ENCODE measurements at places on chromosomes 4 and X.

DNA sequence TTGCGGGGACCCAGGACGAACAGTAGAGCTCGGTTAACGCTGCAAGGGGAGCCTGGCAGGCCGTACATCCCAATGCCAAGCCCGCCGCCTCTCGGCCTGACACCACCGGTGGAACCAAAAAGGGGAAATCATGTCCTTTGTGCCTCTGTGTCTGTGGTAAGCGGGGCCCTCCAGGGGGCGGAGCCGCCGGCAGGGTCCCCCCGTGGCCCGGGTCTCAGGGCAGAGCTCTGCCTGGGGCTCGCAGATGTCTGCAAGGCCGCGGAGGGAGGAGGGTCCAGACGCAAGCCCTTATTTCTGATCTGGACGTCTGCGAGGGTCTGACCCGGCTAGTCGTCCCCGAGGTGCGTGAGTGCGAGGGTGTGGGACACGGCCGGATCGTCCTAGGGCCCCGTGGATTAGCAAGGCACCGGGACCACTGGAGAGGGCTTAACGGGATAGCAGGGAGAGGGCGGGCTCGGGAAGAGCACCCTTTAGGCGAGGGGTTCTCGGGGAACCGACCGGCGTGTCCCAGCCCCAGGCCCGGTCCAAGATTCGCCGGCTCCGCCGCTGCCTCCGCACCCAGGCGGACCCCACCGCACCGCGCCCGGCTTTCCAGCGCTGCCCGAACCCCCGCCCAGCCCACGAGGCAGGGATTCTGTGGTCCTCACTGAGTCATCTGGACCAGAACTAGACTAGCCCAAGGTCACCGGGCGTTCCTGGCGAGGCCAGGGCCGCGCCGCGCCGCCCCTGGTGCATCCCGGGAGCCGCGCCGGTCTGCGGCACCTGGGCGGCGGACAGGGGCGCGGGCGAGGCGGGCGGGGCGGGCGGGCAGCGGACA is 863 bp upstream of the FAM193A start:
- H3K4me1 ChIP-seq, result peaks cover 24% of the 10 kb centered on the region
- peak overlapping the region; percentile 89 for H3K4me3 ChIP-seq
- H3K27me3 ChIP-seq, result no peaks in the 10 kb centered on the region
- peaks cover 19% of the 10 kb centered on the region for H3K36me3 ChIP-seq
- peak overlapping the region; percentile 98 for H3K27ac ChIP-seq

- H3K4me1 ChIP-seq, result no peaks in the 10 kb centered on the region
- no peaks in the 10 kb centered on the region for H3K36me3 ChIP-seq
- H3K4me3 ChIP-seq, result no peak overlapping the region
- no peak for DNase-seq
- no peaks in the 10 kb centered on the region for H3K27me3 ChIP-seq
These were observed 36.2 kb upstream of the ADH7 start for GRCh38 chr4:99471349-99471748.

DNA sequence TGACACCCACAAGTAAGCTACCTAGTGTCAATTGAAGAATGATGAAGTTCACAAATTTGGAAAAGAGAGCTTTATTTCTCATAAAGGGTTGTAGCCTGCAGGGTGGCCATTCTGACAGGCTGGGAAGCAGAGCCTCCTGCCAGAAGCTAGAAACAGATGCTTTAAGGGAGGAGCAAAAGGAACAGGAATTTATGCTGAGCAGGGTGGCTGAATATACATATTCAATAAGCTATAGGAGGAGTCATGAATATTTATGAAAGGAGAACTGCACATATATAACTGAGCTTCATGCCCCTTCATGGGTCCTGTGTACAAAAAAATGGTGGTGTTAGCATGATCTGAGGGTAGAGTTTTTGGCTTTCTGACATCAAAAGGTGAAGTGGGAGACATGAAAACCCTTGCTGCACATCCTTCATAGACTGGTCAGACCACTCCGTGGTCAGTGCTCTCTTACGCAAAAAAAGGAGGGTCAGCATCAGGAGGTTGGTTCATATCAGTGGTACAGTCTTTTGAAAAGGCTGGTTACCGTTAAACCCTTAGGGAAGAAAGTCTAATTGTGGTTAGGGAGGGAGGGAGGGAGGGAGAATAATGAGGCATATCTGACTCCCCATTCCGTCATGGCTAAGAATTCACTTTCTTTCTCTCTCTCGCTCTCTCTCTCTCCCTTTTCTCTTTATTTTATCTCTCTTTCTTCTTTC is 121.4 kb downstream of the LUZP4 start:
- no peak overlapping the region for H3K4me3 ChIP-seq
- peaks cover 17% of the 10 kb centered on the region for H3K27me3 ChIP-seq
- no peak overlapping the region for H3K27ac ChIP-seq
- no peaks in the 10 kb centered on the region for H3K4me1 ChIP-seq
- DNase-seq, result no peak

DNA sequence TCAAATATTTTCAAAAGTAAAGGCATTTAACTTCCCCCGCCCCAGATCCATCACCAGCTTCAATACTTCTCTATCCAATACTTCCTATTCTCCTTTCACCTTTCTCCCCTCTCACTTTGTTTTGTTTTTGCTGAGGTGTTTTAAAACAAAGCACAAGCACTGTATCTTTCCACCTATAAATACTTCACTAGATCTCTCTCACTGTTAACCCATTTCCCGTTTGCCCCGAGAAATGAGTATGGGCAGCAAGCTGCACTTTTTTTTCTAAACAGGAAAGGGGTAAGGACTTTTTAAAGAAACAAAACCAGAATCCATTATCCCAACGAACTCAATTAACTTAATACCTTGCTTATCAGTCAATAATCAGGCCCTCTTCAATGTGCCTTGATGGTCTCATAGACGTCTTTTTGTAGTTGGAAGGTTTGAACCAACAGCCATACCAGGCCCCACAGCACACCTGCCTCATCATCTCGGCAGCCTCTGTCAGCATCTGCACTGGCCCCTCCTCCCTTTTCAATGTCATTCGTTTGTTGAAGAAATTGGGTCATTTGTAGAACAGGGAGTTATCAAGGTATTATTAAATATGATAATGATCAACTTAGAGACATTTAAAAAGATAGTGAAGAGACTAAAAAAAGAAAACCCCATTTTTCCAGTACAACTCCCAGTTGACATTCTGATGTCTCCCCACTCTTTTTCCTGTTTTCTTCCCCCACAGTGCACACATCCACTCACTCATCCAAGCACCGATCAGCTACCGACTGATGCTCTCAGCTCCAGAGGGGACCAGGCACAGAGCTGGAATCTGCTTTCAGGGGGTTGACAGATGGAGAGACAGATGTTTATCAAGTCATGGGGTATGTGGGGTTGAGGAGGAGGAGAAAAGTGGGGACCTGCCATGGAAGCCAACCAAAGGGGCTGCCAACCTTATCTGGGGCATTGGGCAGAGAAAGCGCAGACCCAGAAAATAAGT is 25.8 kb downstream of the CRMP1 start:
- no peak overlapping the region for H3K4me3 ChIP-seq
- peaks cover 48% of the 10 kb centered on the region for H3K27me3 ChIP-seq
- H3K4me1 ChIP-seq, result peaks cover 25% of the 10 kb centered on the region

GRCh38 chr4:7074426-7074825 is 6.6 kb upstream of the GRPEL1 start:
- H3K4me3 ChIP-seq, result no peak overlapping the region
- peaks cover 9% of the 10 kb centered on the region for H3K4me1 ChIP-seq
- no peak for DNase-seq
- no peak overlapping the region for H3K27ac ChIP-seq

GRCh38 chr4:180560896-180561295 is 1682.3 kb upstream of the TENM3 start:
- no peak for DNase-seq
- no peaks in the 10 kb centered on the region for H3K4me1 ChIP-seq
- no peaks in the 10 kb centered on the region for H3K27me3 ChIP-seq
- H3K36me3 ChIP-seq, result no peaks in the 10 kb centered on the region

DNA sequence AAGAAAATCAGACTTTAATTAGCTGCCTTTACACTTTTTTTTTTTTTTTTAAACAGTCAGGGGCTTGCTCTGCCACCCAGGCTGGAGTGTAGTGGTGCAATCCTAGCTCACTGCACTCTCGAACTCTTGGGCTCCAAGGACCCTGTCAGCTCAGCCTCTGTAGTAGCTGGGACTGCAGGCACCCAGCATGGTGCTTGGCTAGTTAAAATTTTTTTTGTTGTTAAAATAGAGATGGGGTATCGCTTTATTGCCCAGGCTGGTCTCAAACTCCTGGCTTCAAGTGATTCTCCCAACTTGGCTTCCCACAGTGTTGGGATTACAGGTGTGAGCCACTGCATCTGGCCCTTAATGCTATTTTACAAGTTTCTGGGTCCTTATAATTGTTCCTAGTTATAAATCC is 359.1 kb downstream of the SPRY1 start:
- H3K36me3 ChIP-seq, result no peaks in the 10 kb centered on the region
- H3K27ac ChIP-seq, result no peak overlapping the region
- no peaks in the 10 kb centered on the region for H3K4me1 ChIP-seq
- DNase-seq, result no peak

DNA sequence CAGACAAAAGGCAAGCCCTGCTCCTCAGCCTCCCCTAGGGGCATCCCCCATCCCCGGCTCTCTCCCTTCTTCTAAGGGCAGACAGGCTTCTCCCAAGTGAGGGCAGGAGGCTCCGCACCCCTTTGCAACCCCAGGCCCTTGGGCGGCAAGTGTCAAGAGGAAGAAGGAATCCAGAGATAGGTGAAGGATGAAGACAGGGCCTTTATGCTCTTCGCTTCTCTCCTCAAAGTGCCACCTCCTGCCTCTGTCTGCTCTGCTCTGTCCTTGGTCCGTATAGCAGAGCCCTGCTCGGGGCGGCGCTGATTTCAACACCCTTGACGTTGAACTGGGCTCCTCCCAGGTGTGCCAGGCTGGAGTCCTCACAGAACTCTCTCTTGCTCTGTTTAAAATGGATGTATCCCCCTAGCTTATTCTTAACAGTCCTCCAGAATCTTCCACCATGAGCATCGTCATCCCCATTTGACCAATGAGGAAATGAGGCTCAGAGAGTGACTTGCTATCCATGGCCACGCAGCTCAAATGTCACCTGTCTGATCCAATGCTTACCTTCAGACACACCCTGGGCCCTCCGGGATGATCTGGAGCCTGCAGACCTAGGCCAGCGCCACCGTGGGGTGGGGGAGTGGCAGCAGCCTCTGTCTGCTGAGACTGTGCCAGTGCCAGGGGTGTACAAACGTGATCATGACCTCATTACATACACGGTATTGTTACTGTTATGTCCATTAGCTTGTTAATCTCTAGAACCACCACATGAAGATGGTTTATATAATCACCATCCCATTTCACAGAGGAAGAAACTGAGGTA is 99.8 kb downstream of the PHKA2 start:
- H3K4me1 ChIP-seq, result peaks cover 29% of the 10 kb centered on the region
- H3K27ac ChIP-seq, result no peak overlapping the region
- no peak overlapping the region for H3K4me3 ChIP-seq
- no peak for DNase-seq

DNA sequence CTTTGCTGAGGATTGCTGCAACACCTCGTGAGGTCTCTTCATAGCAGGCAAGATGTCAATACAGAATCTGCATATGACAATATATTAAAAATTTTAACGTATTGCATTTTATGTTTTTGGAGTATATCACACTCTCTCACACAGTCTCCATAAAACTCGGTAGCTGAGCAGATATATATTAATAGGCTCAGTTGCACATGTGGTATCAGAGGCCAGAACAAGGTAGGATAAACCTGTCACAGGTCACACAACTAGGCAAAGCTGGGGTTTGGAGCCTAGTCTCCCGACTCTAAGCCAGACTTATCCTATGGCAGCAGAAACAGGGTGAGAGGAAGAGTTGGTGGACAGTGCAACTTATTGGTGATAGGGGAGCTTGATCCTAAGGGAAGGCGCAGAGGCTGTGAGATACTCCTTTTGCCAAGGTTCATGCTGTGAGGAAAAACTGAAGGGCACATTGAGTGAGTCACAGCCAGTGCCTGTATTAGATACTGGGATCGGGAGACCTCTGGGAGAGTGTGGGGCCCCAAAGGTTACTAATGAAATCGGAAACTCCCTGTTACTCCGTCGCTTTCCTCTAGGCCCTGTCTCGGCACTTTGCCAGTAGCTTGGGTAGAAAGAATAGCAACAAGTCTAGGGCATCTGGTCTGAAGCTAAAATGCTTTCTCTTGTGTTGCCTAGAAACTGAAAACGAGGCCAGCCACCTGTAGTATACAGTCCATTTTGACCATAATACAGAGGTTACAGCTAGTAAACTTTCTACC is 195.7 kb downstream of the ARHGAP10 start:
- no peak for DNase-seq
- H3K4me3 ChIP-seq, result no peak overlapping the region
- no peaks in the 10 kb centered on the region for H3K36me3 ChIP-seq
- peaks cover 5% of the 10 kb centered on the region for H3K4me1 ChIP-seq
- no peaks in the 10 kb centered on the region for H3K27me3 ChIP-seq

DNA sequence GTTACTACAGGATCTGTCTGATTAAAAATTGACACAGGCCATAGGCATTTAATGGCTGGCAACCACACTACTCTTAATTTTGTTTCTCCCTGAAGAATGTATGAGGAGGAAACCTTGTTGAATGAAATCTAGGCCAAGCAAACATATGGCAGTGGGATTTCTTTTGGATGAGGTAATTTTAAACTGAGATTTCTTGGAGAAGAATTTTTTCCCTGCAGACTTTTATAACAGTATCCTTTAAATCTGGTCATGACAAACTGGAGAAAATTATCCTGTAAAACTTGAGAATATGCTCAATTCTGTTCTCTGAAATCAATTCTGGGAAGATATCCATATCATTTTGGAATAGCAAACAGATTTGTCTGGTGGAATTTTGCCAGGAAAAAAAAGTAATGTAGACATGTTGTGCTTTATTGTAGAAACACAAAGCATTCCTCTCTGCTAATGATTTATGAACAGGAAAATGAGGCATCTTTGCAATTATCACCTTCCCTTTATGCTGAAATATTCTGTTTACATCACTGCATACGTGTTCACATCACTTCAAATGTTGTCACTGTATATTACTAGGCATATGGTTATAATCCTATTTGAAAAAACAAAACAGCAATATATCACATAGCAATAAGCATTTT is 108.3 kb upstream of the ARSJ start:
- H3K4me1 ChIP-seq, result no peaks in the 10 kb centered on the region
- H3K36me3 ChIP-seq, result no peaks in the 10 kb centered on the region
- no peak for DNase-seq
- H3K4me3 ChIP-seq, result no peak overlapping the region

GRCh38 chr4:145884775-145885174 is 53.8 kb downstream of the ZNF827 start:
- H3K27me3 ChIP-seq, result no peaks in the 10 kb centered on the region
- H3K4me3 ChIP-seq, result no peak overlapping the region
- no peak overlapping the region for H3K27ac ChIP-seq
- H3K36me3 ChIP-seq, result peaks cover 92% of the 10 kb centered on the region

Measured in activated T-cell treated with anti-CD3 and anti-CD28 coated beads, Interleukin-2, amount 50 U/mL, for 24 hours (primary cell).